ENCODE measurements at places on chromosomes 2 and 18.
A peak's percentile ranks its signal among the peaks of the same experiment; 100 is the strongest.

DNA sequence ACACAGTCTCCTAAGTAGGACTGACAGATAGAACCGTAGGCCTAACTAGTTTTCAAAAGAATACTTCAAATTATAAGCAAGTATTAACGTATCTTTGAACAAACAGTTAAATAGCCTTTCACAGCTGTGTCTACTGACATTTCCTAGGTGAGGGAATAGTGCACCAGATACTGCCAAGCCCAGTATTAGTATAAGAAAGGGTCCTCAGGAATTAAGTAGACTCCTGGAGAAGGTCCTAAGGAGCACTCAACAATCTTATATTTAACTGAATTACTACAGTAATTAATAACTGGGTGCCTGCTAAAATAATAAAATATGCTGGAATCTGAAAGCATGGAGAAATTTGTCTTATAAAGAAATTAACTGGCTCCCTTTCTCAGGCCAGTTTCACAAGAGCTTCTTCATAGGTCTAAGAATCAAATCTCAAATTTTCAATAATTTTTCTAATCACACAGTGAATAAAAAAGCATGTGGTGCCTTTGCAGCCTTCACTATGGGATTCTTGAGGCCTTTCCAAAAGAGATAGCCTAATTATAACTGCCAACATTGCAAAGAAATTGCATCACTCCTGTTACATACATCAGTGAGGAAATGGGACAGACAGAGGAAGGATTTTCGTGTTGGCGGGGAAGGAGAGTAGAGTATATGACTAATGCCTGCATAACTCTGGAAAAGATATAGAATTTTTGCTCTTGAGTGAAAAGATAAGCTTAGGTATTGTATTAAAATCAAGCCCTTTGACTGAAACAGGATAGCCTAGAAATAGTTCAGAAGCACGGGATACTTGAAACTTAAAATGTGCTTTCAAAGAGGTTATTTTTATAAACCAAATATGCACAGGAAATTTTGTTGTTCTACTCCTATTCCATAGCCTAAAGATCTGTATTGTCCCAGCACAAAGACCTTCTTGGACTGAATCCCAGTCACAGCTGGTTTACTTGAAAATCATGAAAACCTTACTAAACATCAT is 228.6 kb upstream of the STK17B start:
- DNase-seq, result peak; percentile 46

GRCh38 chr2:42371611-42372473 is 10.8 kb upstream of the COX7A2L start:
- DNase-seq, result no peak

GRCh38 chr2:172079838-172080640 is 5.3 kb upstream of the DLX1 start:
- DNase-seq, result no peak

DNA sequence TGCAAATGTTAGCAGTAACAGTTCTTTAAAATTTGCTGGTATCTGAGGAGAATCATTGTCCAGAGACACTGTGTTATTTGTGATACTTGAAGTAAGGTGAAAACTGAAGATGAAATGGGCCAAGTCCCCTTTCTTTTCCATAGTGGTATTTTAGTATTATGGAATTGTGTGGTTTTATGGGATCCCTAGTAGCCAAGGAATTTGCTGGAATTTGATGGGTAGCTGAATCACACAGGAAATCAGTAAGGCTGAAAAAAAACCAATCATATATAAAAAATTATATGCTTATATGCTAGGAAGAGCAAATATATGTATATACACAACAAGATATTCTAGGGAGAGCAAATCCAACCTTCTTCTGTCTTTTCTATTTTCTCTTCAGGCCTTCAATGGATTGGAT is 54.2 kb upstream of the TACR1 start:
- DNase-seq, result no peak

DNA sequence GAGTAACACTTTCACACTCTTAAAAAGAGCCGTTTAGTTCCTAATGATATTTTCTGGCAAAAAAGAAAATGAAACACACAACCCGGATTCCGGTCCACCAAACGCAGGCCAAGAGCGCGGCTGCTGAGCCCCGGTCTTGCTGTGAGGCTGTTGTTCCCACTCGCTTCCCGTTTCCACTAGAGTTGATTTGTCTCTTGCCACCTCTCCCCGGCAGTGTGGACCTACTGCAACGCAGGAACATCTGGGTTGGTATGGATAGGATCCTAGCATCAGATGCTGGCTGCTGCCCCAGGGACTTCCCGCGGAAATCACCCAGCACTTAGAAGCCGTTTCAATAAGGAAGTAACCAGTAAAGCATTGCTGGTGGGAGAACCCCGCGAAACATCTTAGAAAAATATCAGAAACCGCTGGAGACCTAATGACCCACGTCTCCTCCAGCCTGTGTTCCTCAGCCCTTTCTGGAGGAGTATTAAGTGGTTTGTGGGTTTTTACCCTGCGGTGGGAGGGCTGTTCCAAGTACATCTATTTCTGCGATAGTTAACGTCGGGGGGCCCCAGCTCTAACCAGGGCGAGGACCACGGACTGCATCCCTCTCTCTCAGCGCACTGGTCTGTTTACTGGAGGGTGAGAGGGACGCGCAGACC is 939 bp downstream of the DOCK10 start:
- no peak for DNase-seq

- no peak for DNase-seq
These were observed 757.1 kb upstream of the PIK3C3 start for GRCh38 chr18:41197967-41198366.

DNA sequence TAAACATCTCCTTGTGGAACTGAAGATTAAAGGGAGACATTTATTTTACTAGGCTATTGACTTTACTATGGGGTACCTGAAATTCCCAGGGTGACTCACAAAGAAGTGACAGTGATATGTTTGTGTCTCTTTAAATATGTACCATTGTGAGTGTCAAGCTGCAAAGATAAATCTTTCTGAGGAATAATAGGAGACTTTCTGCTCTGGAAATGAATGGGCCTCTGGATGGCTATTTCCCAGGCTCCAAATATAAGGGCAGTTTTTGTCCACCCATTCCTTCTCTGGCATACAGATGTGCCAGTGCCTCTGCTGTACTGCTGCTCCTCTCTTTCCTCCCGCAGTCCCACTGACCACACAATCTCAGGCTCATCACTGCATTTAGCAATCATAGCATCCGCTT is 586.4 kb upstream of the CNTNAP5 start:
- DNase-seq, result no peak

- DNase-seq, result no peak
These were observed 70.2 kb upstream of the RALBP1 start for GRCh38 chr18:9405130-9405529.

GRCh38 chr18:41113885-41114482 is 841.0 kb upstream of the PIK3C3 start:
- DNase-seq, result no peak

DNA sequence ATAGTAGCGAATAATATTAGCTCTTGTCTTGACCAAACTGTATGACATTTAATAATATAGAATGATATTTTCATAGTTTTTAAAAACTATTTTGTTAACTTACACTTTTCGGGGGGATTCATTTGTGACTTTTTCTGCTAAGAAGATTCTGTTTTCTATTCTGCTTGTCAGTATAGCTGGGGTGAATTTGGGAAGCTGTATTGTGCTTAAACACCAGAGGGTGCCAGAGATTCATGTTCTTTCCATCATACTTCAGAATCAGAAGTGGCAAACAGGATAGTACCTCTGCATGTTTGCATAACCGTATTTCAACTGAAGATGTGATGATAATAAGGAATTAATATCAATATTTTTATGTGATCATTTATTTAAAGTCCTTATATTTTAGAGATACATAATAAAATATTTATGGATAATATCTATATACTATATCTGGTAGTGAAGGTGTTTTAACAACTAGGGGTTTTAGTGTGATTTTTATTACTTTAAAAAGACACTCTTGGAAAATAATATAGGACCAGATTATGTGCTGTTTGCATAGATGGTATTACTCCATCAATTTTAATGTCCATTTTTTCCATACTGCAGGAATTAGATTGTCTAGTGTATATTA is 81.0 kb downstream of the TAF4B start:
- peak; percentile 24 for DNase-seq

DNA sequence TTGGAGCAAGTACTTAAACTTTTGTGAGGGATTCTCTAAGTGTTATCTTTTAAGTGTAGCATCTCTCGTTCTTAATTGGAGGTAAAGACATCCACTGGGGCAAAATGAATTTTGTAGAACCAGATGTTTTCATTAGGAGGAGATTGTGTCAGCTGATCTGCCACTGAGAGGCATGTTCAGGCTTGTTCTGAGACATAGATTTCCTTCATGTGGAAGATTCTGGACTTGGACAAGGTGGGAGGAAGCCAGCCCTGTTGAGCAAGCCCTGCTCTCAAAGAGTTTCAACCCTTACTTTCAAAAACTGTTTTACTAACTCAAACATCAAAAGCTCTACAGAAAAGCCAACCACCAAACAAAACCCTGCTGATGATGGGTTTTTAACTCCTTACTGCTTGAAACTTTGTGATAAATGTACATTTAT is 6.5 kb downstream of the MAP4K4 start:
- DNase-seq, result no peak

DNA sequence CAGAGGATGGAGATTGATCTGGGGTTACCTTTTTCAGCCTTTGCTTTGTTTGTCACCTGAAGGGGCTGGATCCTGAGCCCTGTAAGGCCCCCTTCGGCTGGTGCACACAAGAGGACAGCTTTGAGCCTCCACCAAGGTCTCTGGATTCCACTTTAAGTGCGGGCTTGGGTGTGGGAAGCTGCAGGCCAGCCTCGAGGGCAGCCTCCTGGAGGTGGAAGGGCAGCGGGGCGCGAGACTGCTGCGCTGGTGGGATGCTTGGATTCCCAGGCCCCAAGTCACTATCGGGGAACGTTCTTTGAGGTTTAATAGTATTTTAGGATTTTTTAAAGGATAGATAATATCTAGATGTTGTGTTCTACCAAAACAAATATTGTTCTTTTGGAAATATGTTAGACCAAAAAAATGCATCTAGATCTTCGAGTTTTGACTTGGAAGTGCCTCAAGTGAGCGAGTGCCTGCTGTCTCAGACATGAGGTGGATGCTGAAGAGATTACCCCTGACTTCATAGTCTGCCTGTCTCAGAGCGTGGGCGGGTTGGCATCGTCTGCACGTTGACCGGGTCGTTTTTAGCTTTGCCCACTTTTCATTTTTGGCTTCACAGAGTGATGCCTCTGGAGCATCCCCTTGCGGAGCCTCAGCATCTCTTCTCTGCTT is 113.8 kb downstream of the AGAP1 start:
- DNase-seq, result no peak

DNA sequence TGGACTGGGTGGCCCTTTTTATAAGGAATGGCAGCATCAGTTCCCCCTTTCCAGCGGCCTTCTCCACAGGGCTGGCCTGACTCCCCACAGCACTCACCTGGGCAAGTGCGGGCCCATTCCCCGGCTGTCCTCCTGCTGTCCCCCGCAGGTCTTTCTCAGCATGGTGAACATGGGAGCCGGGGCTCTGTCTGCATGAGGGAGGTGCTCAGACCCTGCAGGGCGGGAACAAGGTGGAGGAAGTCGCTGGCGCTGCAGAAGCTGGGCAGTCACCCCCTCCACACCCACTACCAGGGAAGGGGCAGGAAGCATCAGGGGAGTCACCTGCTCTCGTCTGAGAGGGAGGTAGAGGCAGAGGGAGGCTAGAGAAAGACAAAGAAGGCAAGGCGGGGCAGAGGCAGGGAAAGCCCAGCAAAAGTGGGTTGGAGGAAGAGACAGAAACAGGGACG is 12.2 kb downstream of the HES6 start:
- DNase-seq, result no peak

DNA sequence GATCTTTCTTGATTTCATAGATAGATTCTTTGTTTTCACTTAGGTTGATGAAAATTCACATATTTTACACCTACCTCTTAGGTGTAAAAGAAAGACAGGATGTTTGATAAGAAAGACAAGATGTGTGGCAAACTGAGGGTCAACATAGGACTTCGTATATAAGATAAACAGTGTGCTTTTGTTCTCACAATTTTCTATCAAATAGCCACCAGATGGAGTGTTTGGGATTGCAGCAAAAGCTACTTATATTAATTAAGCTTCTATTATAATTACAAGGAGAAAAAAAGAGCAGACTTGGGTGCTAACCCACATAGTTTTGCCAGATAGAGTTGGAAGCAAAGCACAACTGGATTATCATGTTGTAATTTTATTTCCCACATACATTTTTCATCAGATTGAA is 232.9 kb downstream of the CDH7 start:
- no peak for DNase-seq

DNA sequence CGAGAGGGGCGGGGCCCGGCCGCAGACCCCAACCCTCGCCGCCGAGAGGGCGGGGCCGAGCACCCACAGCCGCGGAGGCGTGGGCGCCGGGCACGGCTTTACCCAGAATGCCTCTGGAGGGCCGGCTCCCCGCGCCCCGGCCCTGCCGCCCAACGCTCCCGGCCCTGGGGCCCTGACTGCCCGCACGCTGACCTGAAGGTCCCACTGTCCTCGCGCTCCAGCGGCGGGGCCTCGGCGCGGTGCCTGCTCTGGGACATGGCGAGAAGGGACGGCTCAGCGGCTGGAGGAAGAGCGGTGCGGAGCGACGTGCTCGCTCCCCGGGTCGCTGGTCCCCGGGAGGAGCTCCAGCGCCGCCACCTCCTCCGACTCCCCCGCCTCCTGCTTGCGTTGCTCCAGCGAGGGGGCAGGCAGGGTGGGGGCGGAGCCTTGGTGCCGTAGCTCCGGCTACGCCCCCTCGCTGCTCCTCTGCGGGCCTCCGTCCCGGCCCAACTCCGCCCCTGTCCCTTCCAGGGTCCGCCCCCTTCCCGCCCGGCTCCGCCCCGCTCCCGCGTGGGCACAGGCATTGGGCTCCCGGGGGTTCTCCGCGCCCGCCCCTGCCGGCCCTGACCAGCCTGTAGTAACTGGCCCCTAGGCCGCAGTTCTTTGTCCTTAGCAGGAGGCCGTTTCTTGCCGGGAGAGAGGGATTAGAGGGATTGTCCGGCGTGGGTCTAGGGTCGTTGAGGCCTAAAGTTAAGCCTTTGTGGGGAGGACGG is at the start of the genes PJVK and PRKRA:
Gene PJVK, plus strand, starts transcription at position 605 of the 752 bp plus-strand sequence. CDS start 2,032 bp downstream, outside the sequence.
Gene PRKRA, minus strand, starts transcription at position 402 of the 752 bp plus-strand sequence. Its CDS starts 145 bp downstream, at position 257.
- peak; percentile 95 for DNase-seq

DNA sequence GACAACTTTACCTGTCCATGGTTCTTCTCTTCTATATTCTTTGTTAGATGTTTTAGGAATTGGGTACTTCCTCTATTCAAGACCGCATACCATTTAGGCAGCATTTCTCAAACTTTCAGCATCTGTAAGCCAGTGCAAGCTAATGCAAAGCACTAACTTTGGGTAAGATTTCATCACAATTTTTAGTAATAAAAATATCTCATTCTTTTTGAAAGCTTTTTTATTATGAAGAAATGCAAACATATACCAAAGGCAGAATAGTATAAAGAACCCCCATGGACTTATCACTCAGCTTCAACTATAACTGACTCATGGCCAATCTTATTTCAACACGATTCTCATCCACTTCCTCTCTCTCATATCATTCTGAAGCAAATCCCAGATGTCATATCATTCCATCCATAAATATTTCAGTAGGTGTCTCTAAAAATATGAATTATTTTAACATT is 32.9 kb downstream of the INO80C start:
- no peak for DNase-seq
